Left ventricle myocardium inferior (tissue), 1 donor: ENCODE measurements at places on chromosomes 13 and 19. TPM values are rescaled to one million over a fixed set of nuclear protein-coding genes. Genes with fewer than 3 reads are reported as not detected.

ZNF583 gene
- total RNA-seq, result 7.0 TPM

CARS2 gene
- total RNA-seq, result 52.8 TPM

DNA sequence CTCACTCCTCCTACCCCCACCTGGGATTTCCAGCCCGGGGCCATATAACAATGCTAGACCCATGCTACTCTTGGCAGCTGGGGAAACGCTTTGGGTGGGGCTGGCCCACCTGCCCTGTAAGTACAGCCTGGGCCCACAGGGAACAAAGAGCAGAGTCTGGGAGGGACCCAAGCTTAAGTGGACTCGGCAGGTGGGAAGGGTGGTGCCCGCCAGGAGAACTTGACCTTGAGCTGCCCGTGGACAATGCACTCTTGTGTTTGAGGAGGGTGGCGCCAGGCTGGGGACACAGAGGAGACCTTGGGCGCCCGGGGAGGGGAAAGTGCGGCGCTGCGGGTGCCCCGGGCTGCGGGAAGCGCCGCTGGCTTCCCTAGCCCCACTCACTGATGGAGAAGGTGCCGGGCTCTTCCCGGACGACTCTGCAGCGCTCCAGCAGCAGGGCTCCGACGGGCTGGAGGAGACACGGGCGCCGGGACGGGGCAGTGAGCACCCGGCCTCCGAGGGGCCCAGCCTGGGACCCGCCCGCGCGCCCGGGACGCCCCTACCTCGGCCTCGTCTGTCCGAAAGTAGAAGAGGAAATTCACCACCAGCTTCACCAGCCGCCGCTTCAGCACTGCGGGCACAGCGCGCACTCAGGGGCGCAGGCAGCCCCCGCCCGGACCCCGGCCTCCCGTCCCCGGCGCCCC lies 607 bp downstream of the PLEKHJ1 start:
- DNase-seq, result peak; percentile 42

DNA sequence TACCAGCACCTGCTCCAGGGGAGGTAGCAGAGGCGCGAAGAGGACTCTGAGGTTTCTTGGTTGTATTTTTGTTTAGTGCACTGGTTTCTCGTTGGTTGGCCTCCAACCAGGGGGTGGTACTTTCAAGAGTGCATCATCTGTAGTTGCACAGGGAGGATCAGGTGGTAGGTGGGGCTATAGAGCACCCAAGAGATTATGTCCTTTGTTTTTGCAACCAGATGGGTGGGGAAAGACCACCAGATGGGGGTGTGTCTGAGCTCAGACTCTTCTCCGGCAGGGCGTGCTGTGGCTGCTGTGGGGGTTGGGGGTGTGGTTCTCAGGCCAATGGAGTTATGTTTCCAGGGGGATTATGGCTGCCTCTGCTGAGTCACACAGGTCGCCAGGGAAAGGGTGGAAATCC lies 254.4 kb upstream of the KLF12 start:
- no peak for DNase-seq

DNA sequence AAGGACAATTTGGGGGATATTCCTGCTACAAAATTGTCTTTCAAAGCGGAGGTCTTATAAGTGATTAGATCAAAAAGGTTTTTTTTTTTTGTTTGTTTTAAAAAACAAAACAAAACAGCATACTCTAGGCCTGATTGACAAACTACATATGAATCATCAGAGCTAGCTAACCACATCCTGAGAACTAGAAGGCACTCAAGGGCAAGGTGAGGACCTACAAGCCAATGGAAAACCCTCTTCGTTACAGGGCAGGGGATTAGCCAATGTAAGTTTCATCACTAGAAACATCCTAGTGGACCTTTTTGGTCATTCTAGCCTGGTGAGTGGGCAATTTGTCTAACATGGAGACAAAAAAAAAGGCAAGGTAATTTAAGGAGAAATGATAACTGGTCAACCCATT lies 428.6 kb downstream of the RFC3 start:
- no peak for DNase-seq
